ENCODE measurements at places on chromosomes 16 and 17.

DNA sequence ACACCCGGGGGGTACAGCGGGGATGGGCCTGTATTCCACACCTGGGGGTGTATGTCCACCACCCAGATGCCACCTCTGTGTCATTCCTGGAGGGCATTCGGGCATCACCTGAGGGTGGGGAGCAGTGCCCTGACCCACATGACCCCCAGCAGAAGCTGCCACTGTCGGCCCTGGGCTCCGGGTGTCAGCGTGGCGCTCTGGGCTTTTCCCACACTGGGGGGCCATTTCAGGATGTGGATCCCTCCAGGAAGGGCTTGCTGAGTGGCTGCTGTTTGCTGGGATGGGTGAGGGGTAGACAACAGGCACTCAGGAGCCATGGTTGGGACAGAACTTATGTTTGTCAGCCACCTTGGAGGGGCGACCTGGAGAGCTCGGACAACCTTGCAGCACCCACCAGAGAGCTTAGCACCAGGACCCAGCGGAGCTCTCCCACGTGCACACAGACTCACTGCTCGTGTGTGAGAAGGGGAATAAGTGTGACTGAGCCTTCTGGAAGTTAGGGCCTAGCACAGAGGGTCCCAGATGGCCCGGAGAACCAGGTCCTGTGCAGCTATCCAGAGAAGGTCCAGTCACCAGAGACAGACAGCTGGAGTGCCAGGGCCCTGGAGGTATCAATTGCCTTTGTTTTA, 102.7 kb downstream of the METRNL start:
- DNase-seq, result no peak

- no peak for DNase-seq
Observed at GRCh38 chr17:76318586-76318985, 10.5 kb upstream of the QRICH2 start.

DNA sequence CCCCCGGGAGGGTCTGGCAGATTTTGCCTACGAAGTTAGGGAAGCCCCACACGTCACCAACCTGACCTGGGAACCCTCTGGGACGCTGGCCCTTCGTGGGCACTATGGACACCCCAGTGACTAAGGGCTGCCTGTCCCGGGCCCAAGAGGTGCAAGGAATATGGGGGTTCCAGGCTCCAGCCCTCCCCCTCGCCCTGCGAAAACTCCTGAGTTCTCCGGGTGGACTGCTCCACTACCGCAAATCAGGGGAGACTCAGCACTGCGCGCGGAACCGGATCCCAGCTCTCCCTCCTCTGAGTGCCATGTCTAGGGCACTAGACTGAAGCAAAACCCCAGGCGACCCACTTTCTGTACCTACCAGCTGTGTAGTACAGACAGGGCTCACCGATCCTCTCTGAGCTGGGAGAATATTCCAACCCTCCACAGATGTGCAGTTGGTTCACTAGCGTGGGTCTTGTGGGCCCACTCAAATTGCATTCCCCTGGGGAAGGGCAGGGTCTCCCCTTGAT, at the start of gene ARL5C:
Gene ARL5C, minus strand, starts transcription at position 321 of the 509 bp plus-strand sequence. CDS start 401 bp downstream, outside the sequence.
- DNase-seq, result no peak

- no peak for DNase-seq
Observed at GRCh38 chr17:21508211-21508610, 132.1 kb downstream of the KCNJ12 start.

GRCh38 chr17:48882272-48882671, 10.3 kb upstream of the ATP5MC1 start:
- DNase-seq, result no peak

GRCh38 chr17:68771867-68772515, 170.8 kb upstream of the FAM20A start:
- no peak for DNase-seq

DNA sequence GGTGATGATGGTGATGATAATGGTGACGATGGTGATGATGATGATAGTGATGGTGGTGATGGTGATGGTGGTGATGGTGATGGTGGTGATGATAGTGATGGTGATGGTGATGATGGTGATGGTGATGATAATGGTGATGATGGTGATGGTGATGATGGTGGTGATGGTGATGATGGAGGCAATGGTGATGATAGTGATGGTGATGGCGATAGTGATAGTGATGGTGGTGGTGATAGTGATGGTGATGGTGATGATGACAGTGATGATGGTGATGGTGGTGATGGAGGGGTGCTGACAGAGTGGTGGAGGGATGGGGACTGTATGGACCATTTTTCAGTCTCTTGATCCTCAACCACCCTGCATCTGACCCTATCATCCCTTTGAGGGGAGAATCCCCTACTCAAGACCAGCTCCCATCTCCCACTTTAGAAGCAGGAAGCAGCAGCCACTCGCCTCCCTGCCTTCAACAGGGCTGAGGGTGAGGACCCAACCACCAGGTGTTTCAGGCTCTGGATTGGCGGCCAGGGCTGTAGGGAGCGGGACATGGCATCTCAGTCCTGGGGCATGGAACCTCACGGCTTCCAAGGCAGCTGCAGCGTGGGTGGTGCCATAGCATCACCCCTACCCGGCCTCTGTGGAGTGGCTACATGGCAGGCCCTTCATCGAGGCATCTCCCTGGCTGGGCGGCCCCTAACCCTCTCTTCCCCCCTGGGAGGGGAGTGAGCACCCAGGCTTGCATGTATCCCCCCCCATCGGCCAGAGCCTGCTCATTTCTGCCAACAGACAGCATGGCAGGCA, 4.5 kb downstream of the FSCN2 start:
- DNase-seq, result no peak
